ENCODE measurements at places on chromosomes 16 and 17. TPM values are rescaled to one million over a fixed set of nuclear protein-coding genes. Genes with fewer than 3 reads are reported as not detected.

- DNase-seq = no peak
These were observed 45.0 kb downstream of the TEX2 start for GRCh38 chr17:64218066-64218465.

DNA sequence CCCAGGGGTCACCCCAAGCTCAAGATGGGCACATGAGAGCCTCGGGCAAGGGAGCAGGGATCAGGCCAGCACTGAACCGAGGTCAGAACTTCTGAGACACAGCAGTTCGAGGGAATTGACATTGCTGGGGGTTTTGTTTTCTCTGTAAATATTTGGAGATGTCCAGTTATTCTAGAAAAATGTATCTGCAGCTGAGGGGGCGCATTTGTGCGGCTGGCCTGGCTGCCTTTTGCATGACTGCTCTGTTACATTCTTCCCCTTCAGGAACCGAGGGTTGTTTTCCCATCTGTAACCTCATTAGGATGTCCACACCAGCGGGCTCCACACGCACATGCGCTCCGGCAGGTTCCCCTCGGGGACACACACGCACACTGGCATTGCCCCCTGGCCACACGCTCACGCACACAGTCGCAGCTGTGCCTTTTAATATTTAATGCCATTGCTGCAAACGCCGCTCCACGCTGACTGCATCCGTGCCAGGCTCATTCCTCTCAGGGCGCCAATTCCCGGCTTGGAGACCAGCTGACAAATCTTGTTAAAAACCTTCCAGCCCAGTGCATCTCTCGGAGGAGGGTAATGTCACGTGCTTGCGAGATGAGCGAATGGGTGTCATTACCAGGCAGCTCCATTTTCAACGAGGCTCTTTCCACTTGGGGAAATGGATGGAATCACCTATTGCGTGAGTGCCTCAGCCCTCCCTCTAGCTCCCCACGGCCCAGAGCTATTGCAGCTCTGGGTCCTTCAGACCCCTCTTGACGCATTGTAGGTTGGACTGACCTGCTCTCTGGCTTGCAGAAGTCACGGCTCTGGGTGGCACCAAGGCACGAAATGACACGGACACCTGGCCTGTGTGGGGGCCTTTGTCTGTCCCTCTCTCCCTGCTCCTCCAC, 13.1 kb downstream of the CCR7 start:
- DNase-seq = no peak

DNA sequence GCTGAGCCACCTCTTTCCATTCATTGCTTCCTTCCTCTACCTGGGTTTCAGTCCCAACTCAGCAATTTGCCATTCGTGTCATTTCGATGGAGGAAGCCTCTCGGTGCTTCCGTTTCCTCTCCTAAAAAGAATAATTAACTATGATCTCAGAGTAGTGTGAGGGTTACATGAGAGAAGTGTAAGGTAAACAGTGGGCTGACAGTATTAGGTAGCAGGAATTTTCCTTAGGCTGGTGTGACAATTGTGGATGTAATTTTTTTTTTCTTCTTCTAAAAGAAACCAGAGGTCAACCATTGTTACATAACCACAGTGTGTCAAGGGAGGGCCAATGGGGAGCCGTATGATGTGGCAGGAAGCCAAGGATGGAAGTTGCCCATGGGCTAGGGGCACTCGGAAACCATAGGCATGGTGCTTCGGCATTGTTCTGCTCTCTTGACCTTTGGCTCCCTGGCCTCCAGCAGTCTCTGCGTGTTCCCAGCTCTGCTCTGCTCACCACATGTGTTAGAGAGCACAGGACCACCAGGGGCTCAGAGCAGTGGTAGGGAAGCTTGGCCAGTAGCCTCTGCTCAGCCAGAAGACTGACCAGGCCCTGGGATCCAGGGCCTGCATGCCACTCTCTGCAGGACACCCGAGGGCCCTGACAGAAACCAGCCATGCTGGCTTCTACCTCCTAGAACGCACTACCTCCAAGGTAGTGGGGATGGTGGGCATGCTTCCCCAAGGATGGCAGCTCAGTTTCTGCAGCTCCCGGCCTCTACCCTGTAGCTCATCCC, 2.0 kb upstream of the TOP2A start:
- DNase-seq = no peak

GRCh38 chr17:77449908-77450741, 309.4 kb downstream of the SEC14L1 start:
- no peak for DNase-seq

DNA sequence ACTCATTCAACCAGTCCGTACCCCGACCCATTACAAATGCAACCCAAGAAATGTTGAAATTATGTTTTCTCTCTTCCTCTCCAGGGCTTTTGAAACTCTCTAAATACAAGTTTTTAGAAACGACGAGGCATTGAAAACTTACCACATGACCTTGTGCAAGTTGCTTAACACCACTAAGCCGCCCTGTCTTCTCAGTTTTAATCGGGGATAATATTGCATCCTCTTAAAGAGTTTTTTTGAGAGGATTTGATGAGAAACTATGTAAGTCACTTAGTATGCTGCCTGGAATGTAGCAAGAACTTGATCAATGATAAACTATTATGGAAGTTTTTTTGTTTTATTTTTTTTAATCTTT, 149.0 kb upstream of the FAM20A start:
- no peak for DNase-seq

GRCh38 chr17:73191443-73192205, 1.2 kb upstream of the COG1 start:
- peak; percentile 65 for DNase-seq

GRCh38 chr17:2983255-2983654, 80.2 kb downstream of the OR1D5 start:
- DNase-seq = no peak

DNA sequence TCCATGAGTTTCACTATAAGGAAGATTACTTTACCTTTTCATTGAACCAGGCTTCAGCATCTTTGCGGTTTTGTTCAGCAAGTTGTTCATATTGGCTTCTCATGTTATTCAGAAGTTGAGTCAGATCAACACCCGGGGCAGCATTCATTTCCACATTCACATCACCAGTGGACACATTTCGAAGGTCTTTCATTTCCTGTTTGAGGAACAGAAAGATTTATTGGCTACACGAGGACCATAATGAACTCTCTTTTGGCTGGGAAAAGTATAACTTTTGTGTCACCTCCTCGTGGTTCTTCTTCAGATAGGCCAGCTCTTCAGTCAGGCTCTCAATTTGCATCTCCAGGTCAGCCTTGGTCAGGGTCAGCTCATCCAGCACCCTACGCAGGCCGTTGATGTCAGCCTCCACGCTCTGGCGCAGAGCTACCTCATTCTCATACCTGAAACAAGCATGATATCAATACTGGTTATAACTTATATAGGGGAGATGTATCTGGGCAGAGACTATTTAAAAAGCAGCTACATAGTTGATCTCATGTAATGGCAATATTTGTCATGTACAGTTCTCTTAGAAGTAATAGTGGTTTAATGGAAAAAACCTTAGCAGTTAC, 2.1 kb downstream of the KRT10 start:
- DNase-seq = no peak

DNA sequence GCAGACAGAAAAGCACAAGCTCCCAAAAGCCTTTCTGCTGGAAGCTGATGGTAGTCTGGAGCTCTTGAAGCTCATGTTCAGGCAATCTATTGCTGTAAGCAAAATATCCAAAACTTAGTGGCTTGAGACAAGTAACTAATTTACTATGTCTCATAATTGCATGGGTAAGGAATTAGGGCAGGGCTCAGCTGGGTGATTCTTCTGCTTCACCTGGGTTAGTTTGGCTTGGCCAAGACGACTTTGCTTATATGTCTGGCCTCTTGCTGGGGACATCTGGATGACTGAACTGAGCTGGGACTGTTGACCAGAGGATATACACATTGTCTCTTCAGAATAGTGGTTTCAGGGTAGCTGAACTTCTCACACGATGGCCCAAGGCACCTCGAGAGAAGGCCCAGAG, 96.8 kb upstream of the WSCD1 start:
- DNase-seq = no peak

GRCh38 chr16:70730944-70731343, 45.1 kb upstream of the MTSS2 start:
- no peak for DNase-seq

DNA sequence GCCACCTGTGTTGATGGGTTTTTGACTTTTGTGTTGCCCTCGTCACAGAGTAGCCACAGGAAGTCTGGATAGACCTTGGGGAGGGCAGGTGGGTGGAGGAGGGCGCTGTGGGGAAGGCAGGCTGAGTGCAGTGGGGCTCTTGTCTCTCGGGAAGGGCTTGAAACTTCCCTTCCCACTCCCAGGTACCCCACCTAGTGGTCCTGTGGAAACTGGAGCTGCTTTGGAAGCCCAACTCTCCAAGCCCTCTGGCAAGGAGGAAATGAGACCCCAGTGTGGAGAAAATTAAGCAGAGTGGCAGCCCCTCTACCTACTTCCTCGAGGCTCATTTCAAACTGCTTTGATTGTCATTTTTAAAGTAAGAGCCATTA, 9.2 kb downstream of the CA5A start:
- DNase-seq = no peak

GRCh38 chr16:30358990-30359870, 4.1 kb upstream of the CD2BP2 start:
- no peak for DNase-seq

GRCh38 chr16:87996962-87997880, 46.0 kb downstream of the BANP start:
- no peak for DNase-seq

GRCh38 chr17:41403404-41404023, 6.1 kb upstream of the KRT31 start:
- no peak for DNase-seq

DNA sequence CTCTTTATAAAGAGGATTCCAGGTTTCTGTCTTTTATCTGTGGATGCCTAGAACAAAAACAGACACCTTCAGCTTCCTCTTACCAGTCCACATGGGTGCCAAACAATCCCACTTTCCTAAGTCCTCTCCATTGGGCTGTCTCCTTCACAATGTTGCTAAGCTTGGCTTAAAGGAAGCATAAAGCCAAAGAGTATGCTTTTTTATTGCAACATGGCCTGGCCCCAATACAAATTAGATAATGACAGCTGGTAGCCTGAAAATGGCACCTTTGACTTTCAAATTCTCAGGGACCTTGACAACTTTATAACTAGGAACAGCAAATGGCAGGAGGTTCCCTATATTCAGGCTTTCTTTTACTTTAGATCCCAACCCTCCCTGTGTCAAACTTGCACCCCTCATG, 55.8 kb downstream of the SLFN5 start:
- no peak for DNase-seq

DNA sequence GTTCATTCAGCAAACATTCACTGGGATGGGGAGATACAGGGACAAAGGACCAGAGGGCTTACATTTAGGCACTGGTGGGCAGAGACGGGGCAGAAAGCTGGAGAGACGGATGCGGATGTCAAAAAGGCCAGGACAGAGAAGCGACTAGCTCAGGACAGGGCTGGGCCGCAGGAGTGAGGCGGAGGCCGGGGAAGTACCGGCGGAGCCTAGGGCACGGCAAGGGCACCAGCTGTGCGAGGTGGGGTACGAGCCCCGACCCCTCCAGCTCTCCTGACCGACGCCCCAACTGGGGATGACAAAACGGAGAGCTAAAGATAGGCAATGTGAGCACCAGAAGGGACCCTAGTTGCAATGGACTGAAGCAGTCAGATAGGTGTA, 3.9 kb upstream of the SGCA start:
- DNase-seq = no peak

DNA sequence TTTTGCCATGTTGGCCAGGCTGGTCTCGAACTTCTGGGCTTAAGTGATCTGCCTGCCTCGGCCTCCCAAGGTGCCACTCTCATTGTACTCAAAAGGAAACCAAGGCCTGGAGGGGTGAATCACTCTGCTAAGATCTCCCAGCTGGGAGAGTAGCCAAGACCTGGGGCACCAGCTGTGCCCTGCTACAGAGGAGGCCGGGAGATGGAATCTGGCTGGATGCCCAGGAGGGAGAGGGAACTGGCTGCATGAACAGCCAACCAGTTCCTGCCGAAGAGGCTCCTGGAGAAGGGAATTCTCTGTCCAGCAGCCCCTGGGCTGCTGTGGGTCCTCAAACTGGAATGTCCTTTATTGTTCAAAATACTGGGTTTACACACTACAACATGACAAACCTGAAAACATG, 238.7 kb upstream of the CIBAR2 start:
- DNase-seq = no peak

DNA sequence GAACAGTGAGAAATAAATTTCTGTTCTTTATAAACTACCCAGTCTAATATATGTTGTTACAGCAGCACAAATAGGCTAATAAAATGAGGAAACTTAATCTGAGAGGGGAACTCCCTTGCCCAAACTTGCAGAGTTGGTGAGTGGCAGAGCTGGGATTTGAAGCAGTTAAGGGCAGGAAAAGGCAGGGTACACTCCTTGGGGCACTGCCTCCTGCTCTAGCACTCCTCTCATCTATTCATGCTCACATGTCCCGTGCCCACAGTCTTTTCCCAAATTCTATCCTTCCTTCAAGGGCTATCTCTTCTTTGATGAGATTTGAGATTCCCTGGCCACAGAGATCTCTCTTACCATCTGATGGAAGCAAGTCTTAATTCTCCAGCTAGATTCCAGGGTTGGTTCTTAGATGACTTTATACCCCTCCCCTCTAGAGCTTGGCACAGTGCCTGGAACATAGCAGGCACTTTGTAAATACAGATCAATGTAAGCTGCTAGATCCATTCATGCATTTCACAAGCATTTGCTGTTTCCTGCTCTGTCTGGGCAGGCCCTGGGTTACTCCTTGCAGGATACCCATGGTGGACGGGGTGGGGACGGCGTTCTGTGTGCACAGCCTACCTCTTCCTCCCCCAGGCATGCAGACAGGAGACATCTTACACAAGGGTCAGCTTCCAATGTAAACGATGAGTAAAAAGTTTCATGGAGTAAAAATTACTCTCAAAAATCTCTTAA, 39.2 kb upstream of the ABCC12 start:
- no peak for DNase-seq

- no peak for DNase-seq
These were observed 96.9 kb upstream of the CREBBP start for GRCh38 chr16:3977376-3977775.

- no peak for DNase-seq
These were observed 252.5 kb downstream of the SEC14L1 start for GRCh38 chr17:77393274-77393600.

DNA sequence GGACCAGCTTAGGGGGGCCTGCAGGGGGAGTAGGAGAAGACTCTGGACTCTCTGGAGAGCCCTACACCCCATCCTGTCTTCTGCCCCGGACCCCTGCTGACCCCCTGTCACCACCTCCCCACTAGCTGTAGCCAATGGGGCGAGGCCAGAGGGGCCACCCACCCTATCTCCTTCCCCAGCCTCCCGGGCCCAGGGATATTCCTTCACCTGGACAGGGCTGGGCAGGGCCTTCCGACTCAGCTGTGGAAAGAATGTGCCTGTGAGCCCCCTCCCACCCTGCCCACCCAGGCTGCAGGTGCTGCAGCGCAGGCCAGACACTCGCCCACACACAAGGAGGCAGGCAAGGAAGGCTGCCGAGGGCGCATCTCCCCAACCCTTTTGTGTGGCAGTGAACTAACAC, 23.0 kb downstream of the TSPOAP1 start:
- DNase-seq = no peak

MNT gene
- polyA plus RNA-seq = 19.8 TPM

TBC1D3L gene
- polyA plus RNA-seq = 40.0 TPM

STAT5A gene
- 8.2 TPM for polyA plus RNA-seq

GRIN2A gene
- polyA plus RNA-seq = 3.7 TPM

AFMID gene
- polyA plus RNA-seq = 61.5 TPM
